ENCODE measurements at places on chromosomes 7 and 10.

DNA sequence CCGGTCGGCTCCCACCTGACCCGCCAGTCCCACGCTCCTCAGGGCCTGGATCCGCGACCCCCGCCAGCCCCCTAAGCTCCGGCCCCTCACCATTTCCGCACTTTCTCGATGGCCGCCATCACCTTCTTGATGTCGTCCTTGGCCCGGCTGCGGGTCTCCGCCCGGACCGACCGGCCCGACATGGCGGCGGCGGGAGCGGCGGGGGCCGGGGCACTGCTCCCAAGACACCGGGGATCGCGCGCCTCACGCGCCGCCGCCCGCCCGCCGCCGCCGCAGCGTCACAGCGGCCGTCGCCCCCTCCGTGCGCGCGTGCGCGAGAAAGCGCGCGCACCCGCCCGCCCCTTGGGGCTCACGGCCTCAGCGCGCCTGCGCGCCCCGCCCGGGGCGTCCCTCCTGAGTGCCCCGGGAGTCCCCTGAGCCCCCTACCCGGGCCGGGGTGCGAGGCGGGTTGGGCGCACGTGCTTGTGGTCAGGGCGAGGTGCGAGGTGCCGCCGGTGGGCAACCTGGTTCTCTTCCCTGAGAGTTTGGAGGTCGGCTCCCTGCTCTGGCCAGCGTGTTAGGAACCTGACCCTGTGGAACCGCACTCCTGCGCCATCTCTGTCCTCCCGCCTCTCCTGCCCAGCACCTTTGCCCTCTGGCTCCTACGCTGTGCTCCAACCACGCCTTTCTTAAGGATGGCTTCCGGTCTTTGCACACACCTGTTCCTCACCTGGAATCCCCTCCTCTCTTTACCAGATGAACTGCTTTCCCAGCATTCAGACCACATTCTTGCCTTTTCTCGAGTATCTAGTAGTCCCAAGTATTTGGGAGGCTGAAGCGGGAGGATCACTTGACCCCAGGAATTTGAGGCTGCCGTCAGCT lies at the start of gene BCL7B:
BCL7B (minus strand) TSS at position 294 of the 861 bp plus-strand sequence; CDS start at position 182, 112 bp downstream.
- DNase-seq, result peak; percentile 86

GRCh38 chr10:67772894-67773511 lies 65.0 kb downstream of the DNAJC12 start:
- DNase-seq, result no peak

- DNase-seq, result no peak
These were observed 26.4 kb upstream of the KNDC1 start for GRCh38 chr10:133133471-133134231.

DNA sequence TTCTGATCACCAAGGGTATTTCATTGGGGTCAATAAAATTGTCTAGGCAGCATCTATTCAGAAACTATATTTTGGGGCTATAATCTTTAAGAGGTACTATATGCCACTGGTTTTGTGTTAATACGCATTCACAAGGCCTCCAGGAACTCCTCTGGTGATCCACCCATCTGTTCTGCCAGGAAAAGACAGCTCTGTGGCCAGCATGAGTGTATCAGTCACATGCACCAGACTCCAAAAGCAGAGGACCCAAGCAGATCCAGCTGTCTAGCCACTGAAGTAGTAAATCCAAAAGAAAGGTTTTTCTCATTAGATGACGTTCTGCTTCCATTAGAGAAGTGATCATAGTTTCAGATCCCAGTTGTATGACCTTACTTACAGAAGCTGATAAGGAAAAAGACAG lies 199.6 kb upstream of the CELF2 start:
- DNase-seq, result no peak

DNA sequence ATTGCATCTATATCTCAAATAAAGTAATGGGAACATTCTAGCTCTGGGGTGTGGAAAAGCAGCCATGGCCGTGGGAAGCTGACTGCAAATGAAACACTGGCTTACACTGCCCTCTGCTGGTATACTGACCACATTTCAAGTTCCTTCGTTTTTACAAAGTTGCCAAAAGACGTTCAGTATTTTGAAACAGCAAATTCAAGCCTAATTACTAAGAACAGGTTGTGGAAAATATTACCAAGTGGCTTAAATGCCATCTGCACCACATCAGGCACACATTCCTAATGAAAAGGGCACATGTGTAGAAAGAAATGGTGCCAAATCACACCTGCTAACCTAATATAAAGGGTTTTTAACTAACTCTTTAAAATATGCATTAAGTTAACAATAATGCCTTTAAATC lies 83.9 kb downstream of the JAZF1 start:
- no peak for DNase-seq

DNA sequence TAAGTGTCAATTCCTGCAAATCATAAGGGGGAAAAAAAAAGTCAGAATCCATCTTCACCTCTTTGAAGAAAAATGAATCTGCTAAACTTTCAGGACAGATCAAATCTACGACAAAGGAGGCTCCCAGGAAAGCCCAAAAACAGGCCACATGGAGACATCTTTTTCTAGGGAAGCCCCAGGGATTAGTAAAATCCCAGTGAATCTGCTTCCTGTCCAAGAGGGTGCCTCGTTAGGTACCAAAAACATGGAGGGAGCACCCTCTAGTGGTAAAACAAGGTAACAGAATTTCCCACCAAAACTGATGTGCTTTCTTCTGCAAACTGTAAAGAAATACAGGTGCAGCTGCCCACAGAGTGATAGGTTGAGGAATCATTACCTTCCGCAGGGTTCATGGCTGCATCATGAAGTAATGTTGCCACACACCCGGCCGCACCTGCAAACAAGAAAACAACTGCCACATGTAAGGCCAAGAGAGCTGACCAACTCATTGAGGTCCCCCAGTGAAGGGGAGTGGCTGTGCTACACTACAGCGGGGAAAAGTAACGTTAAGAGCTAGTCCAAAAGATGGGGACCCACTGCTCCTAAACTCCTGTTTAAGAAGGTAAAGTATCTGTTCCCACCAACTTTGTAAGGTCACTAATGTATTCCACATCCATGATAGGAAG lies 7.9 kb downstream of the SLC25A28 start:
- no peak for DNase-seq

- no peak for DNase-seq
These were observed 18.4 kb upstream of the KLF6 start for GRCh38 chr10:3803295-3803926.

- DNase-seq, result no peak
These were observed 14.9 kb upstream of the PON3 start for GRCh38 chr7:95411036-95411435.

- DNase-seq, result no peak
These were observed 56.3 kb downstream of the CACUL1 start for GRCh38 chr10:118698421-118698820.

DNA sequence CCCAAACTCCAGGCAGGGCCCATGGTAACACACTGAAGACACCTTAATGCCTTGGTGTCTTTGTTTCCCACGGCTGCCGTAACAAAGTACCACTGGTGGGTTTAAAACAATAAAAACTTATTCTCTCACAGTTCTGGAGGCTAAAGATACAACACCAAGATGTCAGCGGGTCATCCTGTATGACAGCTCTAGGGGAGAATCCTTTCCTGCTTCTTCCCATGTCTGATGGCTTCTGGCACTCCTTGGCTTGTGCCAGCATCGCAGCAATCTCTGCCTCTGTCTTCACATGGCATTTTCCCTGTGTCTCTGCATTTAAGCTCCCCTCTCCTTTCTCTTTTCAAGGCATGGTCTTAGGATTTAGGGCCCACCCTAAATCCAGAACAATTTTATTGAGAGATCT lies 33.1 kb downstream of the PRSS2 start:
- DNase-seq, result no peak

DNA sequence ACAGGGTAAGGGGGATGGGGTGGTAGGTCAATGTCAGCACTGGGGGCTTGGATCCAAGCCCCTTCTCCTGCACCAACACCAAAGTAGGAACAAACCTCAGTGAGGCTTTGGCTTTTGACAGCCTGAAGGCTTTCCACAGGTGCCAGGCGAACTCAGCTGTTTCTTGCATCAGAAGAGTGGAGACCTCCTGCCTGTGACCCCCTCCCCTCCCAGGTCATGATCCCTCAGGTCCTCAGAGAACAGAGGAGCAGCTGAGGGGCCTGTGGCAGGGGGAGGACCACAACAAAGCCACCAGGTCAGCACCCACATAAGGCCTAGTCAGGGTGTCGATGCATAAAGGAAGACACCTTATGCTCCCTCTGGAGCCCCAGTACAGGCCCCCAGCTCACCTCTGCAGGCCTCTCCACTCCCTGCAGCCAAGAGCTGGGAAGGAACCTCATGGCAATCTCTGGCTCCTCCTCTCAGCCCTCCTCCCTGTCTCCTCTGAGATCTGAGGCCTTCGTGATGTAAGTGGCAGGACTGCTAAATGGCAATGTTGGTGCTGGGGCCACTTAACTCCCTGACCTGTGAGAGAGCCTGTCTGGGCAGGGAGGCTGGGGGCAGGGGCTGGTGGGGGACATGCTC lies 19.1 kb upstream of the PRRT4 start:
- DNase-seq, result no peak

DNA sequence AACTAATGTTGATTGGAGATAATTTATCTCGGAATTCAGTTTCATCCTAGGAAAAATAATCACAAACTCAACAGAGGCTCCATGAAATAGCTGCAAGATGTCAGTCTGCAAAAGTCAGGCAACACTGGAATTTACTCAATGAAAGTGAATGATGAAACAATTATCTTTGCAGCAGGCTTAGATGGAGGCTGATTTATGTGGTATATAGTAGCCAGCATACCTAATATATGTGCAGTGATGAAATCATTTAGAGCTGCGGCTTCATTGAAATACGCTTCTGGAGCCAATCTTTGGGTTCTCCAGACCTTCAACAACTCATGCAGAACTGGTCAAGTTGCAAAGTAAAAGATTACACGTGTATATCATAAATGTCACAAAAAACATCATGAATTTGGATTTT lies 113.3 kb downstream of the ITGA8 start:
- DNase-seq, result no peak

- no peak for DNase-seq
These were observed 215.8 kb downstream of the MAD1L1 start for GRCh38 chr7:2016761-2017480.

DNA sequence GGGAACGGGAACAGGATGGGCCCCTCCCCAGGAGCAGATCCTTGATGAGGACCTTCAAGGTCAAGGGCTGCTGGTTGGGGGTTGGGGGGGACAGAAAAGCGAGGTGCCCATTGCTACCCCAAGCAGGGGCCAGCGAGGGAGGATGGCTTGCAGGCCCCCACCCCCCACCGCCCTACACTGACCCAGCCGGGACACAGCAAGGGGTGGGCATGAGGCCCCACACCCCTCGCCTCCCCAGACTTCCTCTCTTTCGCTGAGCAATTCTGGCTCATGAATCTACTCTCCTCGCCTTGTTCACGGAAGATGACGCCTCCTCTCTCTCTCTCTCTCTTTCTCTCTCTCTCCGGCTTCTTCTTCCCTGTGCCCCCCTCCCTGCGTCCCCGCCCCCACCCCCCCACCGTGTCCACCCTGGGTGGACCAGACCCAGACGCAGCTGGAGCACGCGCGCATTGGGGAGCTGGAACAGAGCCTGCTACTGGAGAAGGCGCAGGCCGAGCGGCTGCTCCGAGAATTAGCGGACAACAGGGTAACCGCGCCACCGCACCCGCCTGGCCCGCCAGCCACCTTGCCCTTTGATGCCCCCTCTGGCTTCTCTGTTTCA lies 81.1 kb upstream of the GTF2IRD1 start:
- DNase-seq, result peak; percentile 27

DNA sequence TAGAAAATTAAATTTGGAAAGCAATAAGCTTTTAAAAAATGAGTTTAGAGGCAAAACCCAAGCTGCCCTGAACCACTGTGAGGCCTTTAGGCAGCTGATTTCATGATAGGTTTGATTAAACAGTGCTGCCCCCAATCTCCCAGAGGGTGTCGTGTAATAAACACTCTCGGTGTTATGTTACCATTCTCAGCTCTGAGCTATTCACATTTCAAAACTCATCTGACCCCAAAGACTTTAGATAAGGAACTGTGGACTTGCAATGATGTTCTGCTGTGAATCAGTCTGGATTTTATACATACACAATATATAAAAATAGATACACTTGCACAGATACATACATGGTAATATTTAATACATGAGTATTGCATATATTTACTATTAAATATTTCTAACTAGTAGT lies 120.4 kb downstream of the MALRD1 start:
- no peak for DNase-seq

DNA sequence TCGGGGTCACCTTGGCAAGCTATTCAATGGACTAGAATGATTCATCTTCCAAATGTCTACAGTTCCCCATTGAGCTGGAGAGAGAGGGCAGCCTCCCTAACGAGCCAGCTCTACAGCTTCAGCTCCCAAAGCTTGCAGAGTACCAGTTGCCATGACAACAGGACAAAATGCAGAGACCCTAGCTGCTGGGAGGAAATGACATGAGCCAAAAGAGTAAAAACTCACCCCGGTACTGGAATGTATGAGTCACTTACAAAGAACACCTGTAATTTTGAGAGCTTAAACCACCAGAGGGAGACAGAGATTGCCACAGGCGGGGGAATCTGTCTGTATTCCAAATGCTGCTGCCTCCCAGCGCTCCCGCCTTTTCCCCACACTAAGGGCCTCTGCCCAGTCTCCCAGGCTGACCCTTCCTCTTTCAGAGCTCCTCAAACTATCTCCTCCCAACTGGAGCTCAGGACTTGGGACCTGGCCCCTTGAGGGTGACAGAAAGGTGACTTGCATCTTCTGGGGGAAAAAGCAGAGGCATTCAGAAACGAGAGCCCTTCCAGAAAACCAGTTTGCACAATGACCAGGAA lies 95.5 kb downstream of the CUL2 start:
- DNase-seq, result peak; percentile 56

DNA sequence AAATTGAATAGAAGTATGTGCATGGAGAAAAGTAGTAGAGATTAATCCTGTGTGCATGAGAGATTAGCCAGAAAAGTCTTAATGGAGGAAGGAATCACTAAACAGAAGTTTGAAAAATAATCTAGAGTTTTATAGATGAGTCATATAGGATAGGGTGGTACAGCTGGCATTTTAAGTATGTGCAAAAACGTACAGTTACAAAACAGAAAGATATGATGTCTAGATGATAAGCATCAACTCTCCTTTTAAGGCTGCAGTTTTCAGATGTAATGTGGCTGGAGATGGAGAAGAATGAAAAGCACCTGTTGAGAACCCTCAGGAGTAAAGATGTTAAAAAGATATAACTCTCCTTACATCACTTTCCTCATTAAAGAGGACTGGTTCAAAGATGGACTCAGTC lies 271.3 kb downstream of the STK31 start:
- no peak for DNase-seq

DNA sequence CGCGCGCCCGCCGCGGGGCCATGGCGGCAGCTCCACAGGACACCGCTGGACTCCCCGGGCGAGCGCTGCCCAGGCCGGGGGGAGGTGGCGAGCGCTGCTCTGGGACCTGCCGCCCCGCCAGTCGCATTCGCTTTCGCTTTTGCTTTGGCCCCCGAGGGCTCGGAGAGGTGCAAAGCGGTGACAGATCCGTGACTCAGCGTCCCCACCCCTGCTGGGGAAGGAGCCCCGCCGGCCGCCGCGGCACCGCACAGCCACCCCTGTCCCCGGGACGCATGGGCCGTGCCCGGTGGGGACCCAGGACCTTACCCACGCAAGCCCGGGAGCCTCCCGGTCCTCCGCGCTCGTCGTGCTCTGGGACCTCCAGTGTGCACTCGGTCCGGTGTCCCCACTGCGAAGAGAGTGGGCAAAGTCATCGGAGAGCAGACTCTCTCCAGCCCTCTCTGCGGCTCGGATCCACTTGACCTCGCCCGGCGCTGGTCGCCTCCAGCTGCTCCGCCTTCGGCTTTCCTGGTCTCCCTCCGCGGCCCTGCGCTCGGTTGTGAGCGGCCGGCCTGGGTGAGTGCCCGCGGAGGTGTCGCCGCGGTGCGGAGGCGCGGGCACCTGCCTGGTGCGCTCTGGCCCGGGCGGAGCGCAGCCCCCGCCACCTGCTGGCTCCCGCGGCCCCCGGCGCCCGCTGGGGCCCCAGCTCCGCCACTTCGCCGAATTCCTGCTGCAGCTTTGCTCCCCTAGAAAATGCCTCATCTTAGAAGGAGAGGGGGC lies at the start of gene IL15RA:
IL15RA (minus strand) TSS at position 73 of the 759 bp plus-strand sequence; CDS start at position 22, 51 bp downstream.
- peak; percentile 89 for DNase-seq

- no peak for DNase-seq
These were observed 78.6 kb downstream of the MAD1L1 start for GRCh38 chr7:2154121-2154520.

All from right kidney (tissue), 9 donors.